ENCODE measurements at places on chromosomes 4 and X.

GRCh38 chrX:18422325-18422724 lies 3.1 kb upstream of the CDKL5 start:
- no peak for DNase-seq

DNA sequence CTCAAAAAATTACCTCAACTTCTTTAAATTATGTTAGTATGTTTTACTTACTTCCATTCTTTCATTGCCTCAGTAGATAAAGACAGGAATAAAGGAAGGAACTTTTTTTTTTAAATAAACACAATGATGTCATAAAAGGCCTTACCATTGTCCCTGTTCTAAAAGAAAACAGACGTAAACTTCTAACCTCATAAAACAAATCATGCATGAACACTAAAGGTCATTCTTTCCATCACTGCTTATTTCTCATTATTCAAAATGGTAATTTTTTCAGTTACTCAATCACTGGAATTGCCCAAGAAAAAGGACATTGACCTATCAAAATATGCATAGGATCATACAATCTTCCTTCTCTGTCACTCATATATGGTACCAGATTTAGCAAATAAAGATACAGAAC lies 32.2 kb upstream of the ARMCX2 start:
- no peak for DNase-seq

DNA sequence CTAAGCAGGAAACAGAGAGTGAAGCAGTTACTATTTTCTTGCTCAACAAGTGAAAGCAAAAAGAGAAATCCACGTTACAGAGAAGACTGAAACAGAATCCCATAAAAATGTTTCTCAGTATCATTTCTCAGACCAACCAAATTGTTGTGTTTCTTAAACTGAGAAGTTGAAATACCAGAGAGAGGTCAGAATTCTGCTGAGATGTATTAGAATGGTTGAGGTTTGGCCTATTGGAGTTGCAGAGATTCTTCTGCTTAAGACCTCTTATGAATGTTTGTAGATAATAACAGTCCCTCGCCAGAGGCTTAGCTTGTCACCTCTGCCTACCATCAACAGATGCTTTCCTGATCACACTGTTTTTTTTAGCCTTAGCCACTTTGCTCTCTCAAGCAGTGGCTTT lies 481.4 kb downstream of the TRIML1 start:
- no peak for DNase-seq

DNA sequence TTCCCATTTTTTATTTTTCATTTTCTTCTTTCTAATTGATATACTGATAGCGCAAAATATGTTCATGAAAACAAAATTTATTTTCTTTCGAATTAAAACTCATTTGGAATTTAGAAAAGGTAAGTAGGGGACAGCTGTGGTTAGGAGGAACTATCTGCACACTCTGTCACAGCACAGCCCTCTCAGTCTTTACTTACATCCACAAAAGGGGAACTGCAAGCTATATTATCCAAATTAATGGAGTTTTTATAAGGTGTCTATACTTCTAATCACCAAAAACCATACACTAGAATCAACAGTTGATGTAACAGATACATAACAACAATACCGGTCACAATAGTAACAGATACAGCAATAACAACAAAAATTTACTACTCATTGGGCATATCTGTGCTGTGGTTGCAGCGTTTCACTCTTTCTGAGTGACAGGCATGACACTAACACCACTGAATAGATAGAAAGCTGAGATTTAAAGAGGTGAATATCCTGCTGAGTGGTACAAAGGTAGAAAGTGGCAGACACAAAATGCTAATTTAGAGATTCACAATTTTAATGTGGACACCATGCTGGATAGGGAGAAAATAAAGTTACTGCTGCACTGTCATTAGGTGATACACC lies 160.7 kb downstream of the PPP3CA start:
- DNase-seq: no peak

GRCh38 chr4:186203406-186203805 lies 12.0 kb downstream of the CYP4V2 start:
- DNase-seq: no peak

- no peak for DNase-seq
Measured at GRCh38 chr4:61428950-61429349, 228.8 kb downstream of the ADGRL3 start.

GRCh38 chr4:85965529-85965928 lies 394.3 kb downstream of the MAPK10 start:
- DNase-seq: no peak

GRCh38 chrX:16208601-16209000 lies 41.3 kb downstream of the MAGEB17 start:
- DNase-seq: no peak

- DNase-seq: no peak
Measured at GRCh38 chrX:7115557-7115956, 32.0 kb upstream of the STS start.

GRCh38 chr4:8319061-8319460 lies 49.5 kb downstream of the HTRA3 start:
- no peak for DNase-seq

GRCh38 chr4:94454405-94454804 lies 2.7 kb downstream of the PDLIM5 start:
- no peak for DNase-seq

DNA sequence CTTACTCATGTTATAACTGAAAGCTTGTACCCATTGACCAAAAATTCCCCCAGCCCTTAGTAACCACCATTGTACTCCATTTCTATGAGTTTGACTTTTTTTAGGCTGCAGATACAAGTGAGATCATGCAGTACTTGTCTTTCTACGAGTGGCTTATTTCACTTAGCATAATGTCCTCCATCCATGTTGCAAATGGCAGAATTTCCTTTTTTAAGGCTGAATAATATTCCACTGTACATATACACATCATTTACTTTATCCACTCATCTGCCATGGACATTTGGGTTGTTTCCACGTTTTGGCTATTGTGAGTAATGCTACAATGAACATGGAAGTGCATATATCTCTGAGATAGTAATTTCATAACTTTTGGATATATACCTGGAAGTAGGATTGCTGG lies 10.4 kb downstream of the RBM3 start:
- no peak for DNase-seq

DNA sequence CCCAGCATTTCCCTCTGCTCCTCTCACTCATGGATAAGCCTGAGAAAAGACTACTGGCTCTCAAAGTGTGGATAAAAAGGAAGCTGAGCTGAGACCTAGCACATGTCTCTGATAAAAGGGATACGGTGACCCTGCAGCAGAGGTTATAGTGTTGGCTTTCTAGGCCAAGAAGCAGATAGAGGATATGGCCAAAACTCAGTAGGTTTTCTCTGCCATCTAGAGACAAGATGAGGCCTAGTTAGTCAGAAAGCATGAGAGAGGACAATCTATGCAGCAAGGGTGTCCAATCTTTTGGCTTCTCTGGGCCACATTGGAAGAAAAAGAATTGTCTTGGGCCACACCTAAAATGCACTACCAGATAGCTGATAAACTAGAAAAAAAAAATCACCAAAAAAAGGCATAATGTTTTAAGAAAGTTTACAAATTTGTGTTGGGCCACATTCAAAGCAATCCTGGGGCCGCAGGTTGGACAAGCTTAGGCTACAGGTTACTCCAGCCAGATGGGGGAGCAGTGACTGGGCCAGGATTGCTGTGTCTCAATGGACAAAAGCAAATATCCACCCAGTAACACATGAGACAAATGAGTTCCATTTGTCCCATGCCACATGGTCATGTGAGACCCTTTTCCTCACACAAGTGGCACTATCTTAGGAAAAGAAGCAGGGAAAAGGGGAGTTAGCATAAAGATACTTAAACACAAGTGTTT lies 411.4 kb downstream of the INPP4B start:
- no peak for DNase-seq

DNA sequence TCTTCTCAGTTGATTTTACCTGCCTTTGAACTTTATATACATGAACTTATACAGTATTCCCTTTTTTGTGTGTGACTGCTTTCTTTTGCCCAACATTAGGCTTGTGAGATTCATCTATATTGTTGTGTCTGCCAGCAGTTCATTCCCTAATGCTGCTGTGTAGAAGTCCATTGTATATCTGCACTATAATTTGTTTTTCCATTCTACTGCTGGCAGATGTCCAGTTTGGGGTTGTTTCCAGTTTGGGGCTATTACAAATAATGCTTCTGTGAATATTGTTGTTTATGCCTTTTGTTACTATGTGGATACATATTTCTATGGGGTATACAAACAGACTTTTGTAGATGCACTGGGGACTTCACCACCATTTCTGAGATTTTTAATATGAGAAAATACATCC lies 268.4 kb downstream of the DCTD start:
- DNase-seq: no peak

- no peak for DNase-seq
Measured at GRCh38 chr4:113407409-113407808, 354.1 kb downstream of the CAMK2D start.

GRCh38 chr4:38669208-38669607 lies 5.2 kb downstream of the KLF3 start:
- no peak for DNase-seq

DNA sequence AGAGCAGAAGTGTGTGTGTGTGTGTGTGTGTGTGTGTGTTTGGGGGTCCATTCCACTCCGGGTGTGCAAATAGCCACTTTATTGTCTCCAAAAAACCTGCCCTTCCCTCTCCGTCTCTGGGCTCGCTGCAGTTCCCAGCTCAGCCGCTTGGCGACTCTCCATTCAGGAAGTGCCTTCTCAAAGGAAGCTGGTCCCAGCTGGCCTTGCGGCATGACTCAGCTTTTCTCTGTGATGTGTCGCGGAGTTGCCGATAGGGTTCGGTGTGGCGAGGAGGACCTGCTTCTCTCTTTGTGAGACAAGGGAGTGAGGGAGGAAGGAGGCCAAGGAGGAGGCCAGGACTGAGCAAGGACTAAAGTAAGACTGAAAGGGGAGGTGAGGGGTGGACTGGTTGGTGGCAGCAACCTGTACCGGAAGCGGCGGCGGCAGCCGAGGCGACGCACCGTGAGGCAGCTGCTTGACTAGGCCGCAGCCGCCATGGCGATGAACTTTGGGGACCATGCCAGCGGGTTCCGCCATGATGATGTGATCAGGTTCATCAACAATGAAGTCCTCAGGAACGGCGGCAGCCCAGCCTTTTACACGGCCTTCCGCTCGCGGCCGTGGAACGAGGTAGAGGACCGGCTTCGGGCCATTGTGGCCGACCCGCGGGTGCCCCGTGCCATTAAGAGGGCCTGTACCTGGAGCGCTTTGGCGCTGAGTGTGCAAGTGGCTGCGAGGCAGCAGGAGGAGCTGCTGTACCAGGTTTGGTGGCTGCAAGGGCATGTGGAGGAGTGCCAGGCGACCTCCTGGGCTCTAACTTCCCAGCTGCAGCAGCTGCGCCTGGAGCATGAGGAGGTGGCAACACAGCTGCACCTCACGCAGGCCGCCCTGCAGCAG lies at the start of gene TEX13C:
Gene TEX13C, plus strand, starts transcription at position 226 of the 876 bp plus-strand sequence. Its CDS starts 249 bp downstream, at position 475.
- DNase-seq: no peak

- no peak for DNase-seq
Measured at GRCh38 chr4:77089866-77090265, 14.1 kb upstream of the CCNI start.

DNA sequence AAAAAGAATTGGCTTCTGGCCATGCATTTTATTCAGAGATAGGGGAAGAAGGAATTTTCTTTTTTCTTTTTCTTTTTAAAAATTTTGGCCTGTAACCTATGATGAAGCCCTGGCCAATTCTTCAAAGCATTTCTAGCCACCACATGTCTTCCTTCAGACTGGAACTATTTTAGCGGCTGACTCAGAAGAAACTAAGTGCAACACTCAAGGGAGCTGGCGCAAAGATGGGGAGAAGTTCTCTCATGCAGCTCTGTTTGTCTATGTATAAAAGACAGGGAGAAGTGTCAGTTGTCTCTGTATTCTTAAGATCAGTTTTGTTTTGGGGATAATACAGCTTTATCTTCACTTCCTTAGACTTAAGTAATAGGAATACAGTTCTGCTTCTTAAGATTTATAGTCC lies 46.1 kb downstream of the MBNL3 start:
- DNase-seq: no peak

DNA sequence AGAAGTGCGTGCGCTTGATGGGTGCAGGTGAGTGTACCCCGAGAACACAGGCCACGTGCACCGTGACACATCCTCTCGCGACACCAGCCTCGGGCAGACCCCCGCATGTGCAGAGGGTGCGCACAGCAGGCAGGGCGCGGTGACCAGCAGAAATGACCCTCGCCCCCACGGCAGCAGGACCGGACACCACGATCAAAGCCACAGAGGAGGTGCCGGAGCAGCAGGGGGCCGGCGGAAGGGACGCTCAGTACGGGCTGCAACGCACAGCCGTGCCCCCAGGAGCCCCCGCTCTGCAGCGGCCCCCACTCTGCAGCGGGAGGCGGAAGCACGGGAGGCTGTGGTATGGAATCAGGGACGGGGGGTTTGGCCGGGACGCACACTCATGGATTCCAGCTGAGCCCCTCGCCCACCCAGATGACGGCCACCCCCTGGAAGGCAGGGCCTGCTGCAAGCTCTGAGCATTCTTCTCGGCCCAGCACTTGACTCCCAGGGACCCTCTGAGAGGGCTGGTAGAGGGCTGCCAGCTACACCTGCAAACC lies 17.1 kb downstream of the PPP2R3B start:
- DNase-seq: no peak

GRCh38 chr4:1374706-1375045 lies 27.7 kb downstream of the UVSSA start:
- no peak for DNase-seq

GRCh38 chr4:81196126-81196650 lies 18.8 kb downstream of the PRKG2 start:
- no peak for DNase-seq

GRCh38 chr4:69984030-69984443 lies 11.7 kb upstream of the STATH start:
- DNase-seq: no peak

DNA sequence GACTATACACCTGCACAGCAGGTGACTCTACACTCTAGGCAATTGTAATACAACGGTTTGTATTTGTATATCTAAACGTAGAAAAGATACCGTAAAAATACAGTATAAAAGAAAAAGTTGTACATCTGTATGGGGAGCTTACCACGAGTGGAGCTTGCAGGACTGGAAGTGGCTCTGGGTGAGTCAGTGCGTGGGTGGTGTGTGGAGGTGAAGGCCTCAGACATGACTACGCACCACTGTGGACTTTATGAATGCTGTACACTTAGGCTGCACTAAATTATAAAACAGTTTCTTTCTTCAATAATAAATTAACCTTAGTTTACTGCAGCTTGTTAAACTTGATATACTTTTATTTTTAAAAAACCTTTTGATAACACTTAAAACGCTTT lies 85.0 kb upstream of the FAT1 start:
- no peak for DNase-seq

- no peak for DNase-seq
Measured at GRCh38 chr4:25144870-25145481, 15.3 kb downstream of the SEPSECS start.

DNA sequence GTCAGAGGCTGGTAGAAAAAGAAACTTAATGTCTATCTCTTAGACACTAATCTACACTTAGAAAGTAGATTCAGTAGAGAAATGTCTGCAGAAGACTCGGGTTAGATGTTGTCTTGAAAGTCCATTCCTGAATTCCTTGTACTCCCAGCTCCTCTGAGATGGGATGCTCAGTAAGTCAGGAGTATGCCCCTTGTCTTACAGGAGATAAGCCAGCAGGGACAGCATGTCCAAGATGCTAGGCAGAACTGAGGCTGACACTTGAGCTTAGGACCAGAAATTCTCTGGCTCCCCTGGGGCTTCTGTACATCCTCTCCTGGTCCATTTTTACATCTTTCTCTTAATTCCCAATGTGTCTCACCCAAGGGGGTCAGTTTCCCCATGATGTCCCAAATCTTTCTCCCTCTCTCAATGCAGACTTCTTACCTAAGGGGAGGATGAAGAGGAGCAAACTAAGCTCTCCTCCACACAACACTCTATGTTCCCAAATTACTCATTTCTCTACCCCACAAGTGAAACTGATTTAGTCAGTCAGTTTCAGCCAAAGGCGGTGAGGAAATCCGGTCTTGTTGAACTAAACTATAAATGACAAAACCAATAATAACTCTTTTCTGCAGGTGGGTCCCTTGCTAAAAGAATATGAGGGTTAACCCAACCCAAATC lies 558.2 kb upstream of the DIPK2B start:
- no peak for DNase-seq

Measured in GM18507 (cell line).